ENCODE measurements at places on chromosomes 4 and X.

- DNase-seq: no peak
These were observed 343.1 kb upstream of the NOCT start for GRCh38 chr4:138672393-138672976.

DNA sequence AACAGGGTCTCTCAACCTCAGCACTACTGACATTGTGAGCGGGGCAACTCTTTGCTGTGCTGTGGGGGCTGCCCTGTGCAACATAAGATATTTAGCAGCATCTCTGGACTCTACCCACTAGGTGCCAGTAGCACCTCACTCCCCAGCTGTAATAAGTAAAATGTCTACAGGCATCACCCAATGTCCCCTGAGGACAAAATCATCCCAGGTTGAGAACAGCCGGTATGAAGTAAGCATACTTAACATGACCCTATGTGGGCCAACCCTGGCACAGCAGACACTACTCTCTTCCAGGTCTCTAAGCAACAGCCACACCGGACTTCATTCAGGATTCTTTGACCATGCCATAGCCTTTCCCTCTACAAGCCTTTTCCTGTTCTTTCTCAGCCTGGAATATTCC, 10.5 kb upstream of the MGST2 start:
- DNase-seq: no peak

DNA sequence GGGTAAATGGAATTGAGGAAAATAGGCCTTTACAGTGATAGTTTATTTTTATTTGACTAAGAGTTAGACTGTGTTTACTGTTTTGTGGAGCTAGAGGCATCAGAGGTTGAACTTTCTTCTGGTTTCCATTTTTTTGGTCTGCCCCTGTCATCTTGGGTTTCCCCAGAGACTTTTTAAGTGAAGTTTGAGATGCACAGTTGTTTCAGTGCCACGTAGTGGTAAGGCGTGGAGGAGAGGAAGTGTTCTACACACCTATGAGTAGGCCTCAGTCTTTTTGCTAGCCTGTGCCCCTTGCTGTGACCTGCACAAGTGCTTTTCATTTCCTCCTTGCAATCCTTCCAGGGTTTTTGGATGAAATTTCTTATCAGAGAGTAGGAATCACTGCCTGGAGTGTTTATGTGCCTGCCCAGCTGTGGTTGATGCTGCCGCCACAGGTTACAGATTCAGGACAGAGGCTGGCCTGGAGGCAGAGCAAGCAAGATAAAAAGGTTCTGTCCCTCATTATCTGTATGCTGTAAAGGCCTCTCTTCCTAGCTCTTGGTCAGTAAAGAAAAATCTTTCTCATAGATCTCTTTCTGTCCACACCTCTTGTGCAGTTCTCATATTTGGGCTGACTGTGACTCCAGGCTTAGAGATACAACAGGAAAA, 12.5 kb upstream of the HSFX4 start:
- no peak for DNase-seq

GRCh38 chrX:5646818-5647217, 581.8 kb downstream of the NLGN4X start:
- no peak for DNase-seq

GRCh38 chrX:53288189-53288588, 6.8 kb upstream of the IQSEC2 start:
- DNase-seq: no peak

DNA sequence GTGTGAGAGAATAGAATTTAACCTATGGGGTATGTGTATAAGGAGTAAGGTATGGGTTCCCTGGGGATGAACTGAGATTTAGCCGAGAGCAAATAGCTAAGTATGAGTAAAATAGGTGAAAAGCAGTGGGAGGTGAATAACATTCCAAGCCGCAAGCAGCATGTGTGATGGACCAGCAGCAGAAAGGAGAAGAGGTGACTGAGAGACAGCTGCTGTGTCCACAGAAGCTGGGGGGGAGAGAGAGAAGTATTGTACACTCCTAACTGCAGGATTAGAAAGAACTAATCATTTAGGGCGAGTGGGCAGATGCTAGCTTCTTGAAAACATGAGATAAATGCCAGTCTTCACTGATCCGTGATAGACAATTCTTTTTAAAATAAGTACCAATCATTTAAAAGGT, 296.0 kb downstream of the KLHL4 start:
- no peak for DNase-seq

DNA sequence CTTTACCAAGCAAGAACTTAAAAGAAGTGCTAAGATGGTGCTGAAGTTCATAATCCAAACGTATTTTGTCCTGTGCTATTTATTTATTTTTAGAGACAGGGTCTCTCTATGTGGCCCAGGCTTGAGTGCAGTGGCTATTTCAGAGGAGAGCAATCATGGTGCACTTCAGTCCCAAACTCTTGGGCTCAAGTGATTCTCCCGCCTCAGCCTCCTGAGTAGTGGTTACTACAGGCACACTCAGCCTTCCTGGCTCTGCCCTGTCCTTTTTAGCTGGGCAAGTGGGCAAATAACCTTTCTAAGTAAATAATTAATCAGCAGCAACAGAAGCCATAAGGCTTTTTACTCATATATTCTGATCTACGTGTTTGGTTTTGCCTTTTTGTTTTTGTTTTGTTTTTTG, 2.6 kb downstream of the NSD2 start:
- no peak for DNase-seq
